Inflammatory macrophage (primary cell): ENCODE measurements at places on chromosomes 16 and 17.

DNA sequence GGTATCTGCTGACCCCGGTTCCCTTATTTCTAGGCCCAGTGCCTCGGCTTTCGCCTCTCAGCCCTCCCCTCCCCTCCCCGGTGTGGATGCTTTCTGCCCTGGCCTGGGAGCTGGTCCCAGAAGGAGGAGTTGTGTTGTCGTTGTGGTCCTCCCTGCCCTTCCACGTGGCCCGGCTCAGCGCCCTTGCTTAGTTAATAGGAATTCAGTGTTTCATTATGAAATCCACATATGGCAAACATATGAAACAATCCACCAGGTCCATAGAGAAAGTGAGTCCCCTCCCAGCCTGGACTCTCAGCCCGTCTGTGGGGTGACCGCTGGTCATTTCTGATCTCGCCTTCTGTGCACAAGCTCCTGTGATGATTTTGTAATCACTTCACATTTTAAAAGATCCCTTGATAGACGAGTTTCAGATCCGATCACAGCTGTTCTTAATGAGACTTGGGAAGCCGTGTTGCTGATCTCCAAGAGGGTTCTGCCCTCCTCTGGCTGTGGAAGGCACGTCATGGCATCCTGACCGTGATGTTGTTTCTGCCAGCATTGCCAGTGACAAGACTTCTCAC, 112.1 kb downstream of the BANP start:
- no peak for DNase-seq

DNA sequence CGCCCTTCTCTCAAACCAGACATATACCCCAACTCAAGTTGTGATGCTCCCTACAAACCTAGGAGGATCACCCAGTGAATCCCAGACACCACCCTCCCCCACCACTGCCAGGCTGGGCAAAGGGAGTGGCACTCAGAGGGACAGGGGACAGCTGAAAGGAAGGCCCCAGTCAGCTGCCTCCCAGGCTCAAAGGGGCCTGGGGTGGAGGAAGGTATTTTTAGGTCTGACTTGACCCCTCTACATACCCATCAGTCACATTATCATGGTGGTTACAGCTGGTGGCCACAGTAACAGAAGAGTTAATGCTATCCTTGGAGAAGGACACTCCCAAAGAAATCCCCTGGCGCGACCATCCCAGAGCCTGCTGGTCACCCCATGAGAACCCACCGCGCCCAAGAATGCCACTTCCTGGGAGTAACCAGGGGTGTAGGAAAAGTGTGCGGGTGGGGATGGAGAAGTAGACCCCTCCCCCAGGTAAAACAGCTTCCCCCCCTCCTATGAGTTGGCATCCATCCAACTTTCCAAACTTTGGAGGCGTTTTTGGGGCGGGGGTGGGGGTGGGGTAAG, 1.1 kb downstream of the CACNB1 start:
- DNase-seq = no peak

- DNase-seq = no peak
Measured at GRCh38 chr17:18040261-18040858, 1.2 kb downstream of the GID4 start.

DNA sequence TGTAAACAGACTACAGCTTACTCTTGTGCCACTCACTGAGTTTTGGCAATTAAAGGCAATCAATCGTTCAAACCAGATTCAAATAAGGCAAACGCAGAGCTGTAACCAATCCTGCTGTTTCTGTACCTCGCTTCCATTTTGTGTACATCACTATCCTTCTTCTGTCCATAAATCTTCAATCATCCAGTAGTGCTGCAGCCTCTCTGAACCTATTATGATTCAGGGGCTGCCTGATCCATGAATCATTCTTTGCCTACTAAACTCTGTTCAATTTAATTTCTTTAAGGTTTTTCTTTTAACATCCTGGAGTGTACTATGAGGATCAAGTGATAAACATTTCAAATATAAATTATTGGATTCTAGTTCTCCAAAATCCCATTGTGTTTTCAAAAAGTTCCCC, 93.9 kb downstream of the CEP112 start:
- DNase-seq = no peak

- no peak for DNase-seq
Measured at GRCh38 chr16:63192980-63193379, 1156.7 kb upstream of the CDH8 start.

GRCh38 chr17:66777689-66778225, 57.2 kb upstream of the CACNG5 start:
- no peak for DNase-seq

DNA sequence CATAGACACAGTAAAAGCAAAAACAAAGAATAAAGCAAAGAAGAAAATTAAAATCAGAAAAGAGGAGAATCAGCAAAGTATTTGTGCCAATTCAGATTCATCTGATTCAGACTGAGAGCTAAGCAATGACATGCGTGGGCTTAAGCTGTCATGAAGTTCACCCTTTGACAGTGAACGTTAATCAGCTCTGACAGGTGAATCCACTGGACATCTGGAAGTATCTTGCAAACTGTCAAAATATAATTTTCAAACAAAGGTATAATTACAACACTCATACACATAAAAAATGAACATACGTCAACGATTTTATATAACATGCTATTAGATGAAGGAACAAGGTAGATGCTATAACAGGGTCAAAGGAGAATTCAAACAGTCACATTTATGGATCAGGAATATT, 596.3 kb upstream of the SALL1 start:
- no peak for DNase-seq

GRCh38 chr17:413706-414380, 61.2 kb upstream of the RPH3AL start:
- DNase-seq = no peak

GRCh38 chr17:78133971-78134898, 3.7 kb downstream of the TMC8 start:
- peak; percentile 57 for DNase-seq

GRCh38 chr16:14502256-14502875, 127.7 kb downstream of the PARN start:
- no peak for DNase-seq

GRCh38 chr17:64067657-64068056, 47.2 kb upstream of the ICAM2 start:
- no peak for DNase-seq

- no peak for DNase-seq
Measured at GRCh38 chr17:3527896-3528295, 29.7 kb downstream of the TRPV3 start.

DNA sequence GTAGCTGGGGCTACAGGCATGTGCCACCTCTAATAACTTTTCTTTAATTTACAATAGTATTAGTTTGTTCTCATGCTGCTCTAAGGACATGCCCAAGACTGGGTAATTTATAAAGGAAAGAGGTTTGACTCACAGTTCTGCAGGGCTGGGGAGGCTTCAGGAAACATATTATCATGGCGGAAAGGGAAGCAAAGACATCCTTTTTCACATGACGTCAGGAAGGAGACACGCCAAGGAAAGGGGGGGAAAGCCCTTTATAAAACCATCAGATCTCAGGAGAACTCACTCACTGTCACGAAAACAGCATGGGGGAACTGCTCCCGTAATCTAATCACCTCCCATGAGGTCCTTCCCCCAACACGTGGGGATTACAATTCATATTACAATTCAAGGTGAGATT, 18.3 kb downstream of the IL4R start:
- DNase-seq = peak; percentile 65

GRCh38 chr16:57529391-57530103, 6.8 kb downstream of the CCDC102A start:
- DNase-seq = no peak

DNA sequence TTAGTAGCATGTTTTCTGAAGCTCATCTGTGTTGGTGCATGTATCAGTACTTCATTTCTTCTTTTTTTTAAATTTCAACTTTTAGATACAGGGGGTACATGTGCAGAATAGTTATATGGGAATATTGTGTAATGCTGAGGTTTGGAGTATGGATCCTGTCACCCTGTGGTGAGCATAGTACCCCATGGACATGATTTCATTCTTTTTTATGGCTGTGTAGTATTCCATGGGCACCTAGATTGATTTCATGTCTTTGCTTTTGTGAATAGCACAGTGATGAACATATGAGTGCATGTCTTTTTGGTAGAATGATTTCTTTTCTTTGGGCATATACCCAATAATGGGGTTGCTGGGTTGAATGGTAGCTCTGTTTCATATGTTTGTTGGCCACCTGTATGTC, 55.0 kb upstream of the NOL11 start:
- DNase-seq = no peak

- DNase-seq = no peak
Measured at GRCh38 chr16:69364088-69364487, 12.5 kb upstream of the TMED6 start.

DNA sequence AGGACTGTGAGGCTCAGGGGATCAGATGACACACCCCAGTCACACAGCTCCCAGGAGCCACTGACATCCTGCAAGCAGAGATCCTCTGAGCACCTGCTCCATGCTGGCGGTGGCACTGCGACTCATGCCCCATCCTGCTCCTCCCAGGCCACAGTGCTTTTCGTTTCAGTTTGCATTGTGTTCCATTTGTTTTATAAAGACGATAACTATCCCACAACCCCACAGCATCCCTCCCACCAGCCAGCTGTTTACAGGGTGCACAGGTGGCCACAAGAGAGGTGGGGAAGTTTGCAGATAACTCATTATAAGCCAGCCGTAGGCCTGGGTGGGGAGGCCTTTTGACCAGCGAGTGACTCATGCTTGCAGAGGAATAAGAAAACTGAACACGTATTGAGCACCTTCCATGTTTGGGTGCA, 28.2 kb downstream of the BCO1 start:
- no peak for DNase-seq

DNA sequence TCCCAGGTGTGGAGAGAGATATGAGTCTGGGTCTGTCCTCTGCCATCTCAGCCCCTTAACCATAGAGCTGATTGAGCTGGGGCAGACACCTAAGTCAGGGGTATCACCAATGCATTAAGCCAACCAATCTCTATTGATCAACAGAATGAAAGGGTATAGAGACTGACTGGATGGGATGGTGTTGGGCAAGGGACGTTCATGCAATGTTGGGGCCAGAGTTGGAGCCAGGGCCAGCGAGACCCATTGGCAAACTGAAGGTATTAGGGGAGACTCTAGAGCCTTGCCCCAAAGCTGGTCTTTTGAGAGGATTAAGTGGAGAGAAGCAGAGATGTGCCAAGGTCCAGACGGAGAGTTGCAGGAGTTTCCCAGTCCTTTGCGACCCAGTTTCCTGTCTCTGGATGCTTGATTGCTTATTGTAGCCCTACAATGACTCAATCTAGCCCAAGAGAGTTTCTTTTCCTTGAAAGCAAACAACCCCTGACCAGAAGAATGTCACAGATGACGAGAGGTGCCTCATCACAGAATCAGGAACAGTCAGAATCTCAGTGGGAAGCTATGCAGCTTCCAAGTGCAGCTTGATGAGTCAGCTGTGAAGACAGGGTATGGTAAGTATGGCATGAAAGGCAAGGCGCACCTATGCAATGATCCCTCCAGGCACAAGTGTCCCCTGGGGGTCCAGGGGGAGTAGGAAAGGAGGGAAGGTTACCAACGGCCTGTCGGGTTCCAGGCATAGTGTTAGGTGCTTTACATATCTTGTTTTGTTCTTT, 137.2 kb downstream of the UTP18 start:
- DNase-seq = no peak

DNA sequence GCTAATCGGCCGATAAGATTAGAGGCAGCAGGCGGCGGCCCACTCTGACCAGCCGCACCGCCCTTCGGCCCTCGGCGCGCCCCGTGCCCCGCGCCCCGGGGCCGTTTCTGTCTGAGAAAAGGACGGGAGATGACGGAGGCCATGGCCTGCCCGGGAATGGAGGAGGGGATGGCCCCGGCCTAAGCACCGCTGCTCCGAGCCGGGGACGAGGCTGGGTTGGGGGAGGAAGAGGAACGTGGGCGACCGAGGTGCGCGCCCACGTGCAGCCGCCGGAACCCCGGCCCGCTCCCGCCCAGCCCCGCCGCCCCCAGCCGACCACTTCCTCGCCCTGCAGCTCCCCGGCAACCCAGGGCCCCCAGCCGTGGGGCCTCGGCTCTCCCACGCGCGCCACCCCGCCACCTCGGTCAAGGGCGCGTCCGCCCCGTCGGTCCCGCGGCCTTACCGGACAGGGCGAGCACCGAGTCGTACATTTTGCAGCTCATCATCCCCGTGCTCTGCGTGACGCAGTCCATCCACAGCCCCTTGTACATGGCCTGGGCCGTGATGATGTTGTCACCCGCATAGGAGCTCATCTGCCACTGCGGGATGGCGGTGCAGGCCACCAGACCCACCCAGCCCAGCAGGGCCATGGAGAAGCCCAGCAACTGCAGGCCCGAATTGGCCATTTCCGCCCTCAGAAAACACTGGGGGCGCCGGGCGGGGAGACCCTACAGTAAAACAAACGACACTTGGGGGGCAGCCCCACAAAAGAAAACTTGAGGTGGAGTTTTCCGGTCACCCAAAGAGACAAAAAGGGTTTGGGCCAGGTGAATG, 693 bp downstream of the CLDN7 start:
- no peak for DNase-seq

GRCh38 chr16:51271156-51271701, 120.2 kb upstream of the SALL1 start:
- DNase-seq = no peak

DNA sequence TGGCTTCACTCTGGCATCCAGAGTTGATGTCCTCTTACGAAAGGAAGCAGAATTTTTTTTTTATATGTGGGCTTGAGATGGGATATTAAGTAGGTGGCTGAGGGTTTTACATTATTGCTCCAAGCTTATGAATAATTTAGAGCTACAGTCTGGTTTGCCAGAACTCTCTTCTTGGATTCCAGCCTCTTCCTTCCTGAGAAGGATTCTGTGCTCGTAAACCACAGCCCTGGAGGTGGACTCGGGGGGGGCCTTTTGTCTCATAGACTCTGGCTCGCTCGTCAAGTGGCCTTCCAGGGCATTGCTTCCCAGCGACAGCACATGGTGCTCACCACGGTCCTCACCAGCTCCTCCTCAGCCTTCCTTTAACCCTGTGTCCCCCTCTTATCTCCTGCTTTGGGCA, 43.2 kb downstream of the TMEM11 start:
- no peak for DNase-seq

DNA sequence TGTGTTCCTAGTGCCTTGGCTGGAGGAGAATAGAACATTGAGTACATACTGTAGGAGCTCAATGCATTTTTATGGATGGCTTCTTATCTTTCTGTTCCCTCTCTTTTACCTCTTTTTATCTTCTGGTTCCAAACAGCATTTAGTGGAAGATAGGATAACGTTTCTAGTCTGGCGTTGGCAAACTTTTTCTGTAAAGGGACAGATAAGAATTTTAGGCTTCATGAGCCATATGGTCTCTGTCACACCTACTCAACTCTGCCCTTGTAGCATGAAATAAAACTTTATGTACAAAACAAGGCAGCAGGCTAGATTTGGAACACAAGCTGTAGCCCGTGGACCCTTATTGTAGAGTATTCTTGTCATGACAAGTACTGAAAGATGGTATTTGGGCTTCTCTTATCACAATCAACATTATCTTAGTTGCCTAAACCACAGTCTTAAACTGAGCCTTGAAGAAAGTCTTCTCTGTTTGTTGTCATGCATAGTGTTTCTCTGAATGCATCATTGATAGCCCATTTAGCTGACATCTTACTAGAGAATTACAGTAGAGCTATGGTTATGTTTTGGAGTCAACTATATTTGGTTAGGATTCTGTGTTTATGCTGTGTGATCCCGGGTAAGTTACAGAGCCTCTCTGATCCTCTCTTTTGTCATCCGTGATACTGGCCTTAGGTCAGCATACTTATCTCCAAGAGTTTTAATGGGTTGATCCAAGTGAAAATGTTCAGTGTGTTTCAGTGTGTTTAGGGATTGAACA, 80.2 kb downstream of the HS3ST4 start:
- no peak for DNase-seq
